ENCODE measurements at places on chromosomes 12 and 14. TPM values are rescaled to one million over a fixed set of nuclear protein-coding genes. Genes with fewer than 3 reads are reported as not detected.

Gene FOXG1
- 1.2 TPM for total RNA-seq

Gene POTEM
- total RNA-seq, result not detected

Gene DPF3
- total RNA-seq, result 34.4 TPM

Gene GPRC5D
- total RNA-seq, result not detected

Gene KLHDC2
- 119 TPM for total RNA-seq

Gene AVPR1A
- 25.7 TPM for total RNA-seq

Gene KIF21A
- 118 TPM for total RNA-seq

Gene SLC5A8
- total RNA-seq, result 1.9 TPM

Gene NOVA1
- total RNA-seq, result 45.1 TPM

Gene C14orf39
- total RNA-seq, result 8.5 TPM

Gene TM9SF1
- 58.9 TPM for total RNA-seq

Gene PKP2
- 24.0 TPM for total RNA-seq

Gene TDRD9
- total RNA-seq, result 11.0 TPM

Gene CABP1
- total RNA-seq, result 5.7 TPM

Gene IL23A
- 0.71 TPM for total RNA-seq

Gene PRPH
- total RNA-seq, result 18.9 TPM

Gene LRTM2
- total RNA-seq, result 3.8 TPM

Gene PLEKHD1
- total RNA-seq, result 2.0 TPM

Gene RNASE7
- 0.55 TPM for total RNA-seq

Gene OR4K13
- total RNA-seq, result not detected

Gene ATXN3
- total RNA-seq, result 92.9 TPM

Gene TNFRSF1A
- 68.6 TPM for total RNA-seq

Gene DAAM1
- total RNA-seq, result 147 TPM

Gene RPL10L
- total RNA-seq, result not detected

Gene METAP2
- 78.0 TPM for total RNA-seq

Gene CLEC7A
- total RNA-seq, result 5.1 TPM

Gene USP44
- 2.2 TPM for total RNA-seq

Gene TMEM121
- 13.7 TPM for total RNA-seq

Gene C12orf50
- 0.22 TPM for total RNA-seq

Gene SIX1
- 11.8 TPM for total RNA-seq

Gene GARIN6
- total RNA-seq, result not detected

Gene PRIMA1
- 2.9 TPM for total RNA-seq

Gene BATF
- total RNA-seq, result 2.1 TPM

Gene PTCSC3
- total RNA-seq, result not detected

Gene KRT7
- total RNA-seq, result 12.1 TPM

Gene GRIN2B
- total RNA-seq, result 8.7 TPM

Gene ACOT6
- total RNA-seq, result not detected

Gene POTEG
- total RNA-seq, result not detected

Gene CCDC197
- total RNA-seq, result not detected

Gene IFI27
- total RNA-seq, result 14.4 TPM

Gene MYH6
- total RNA-seq, result 0.49 TPM

Gene GALNT9
- total RNA-seq, result 10.7 TPM

Gene CCND2
- 122 TPM for total RNA-seq

Gene KITLG
- total RNA-seq, result 38.0 TPM

Gene OTX2
- total RNA-seq, result 538 TPM

Gene DPPA3
- not detected for total RNA-seq

Gene DAO
- total RNA-seq, result not detected

Gene CHGA
- total RNA-seq, result 23.0 TPM

All from camera-type eye (tissue), 1 donor.